ENCODE measurements at places on chromosomes 5 and 9. TPM values are rescaled to one million over a fixed set of nuclear protein-coding genes. Genes with fewer than 3 reads are reported as not detected.

CARD9 gene
- 1.3 TPM for total RNA-seq

PCAT7 gene
- total RNA-seq: 8.6 TPM

FBP1 gene
- 0.80 TPM for total RNA-seq

NELFB gene
- total RNA-seq: 79.0 TPM

KCNMB1 gene
- 0.09 TPM for total RNA-seq
